Activated naive CD8-positive, alpha-beta T cell treated with anti-CD3 and anti-CD28 coated beads, Interleukin-2, amount 50 U/mL, for 16 hours (primary cell): ENCODE measurements at places on chromosomes 7 and 10.

DNA sequence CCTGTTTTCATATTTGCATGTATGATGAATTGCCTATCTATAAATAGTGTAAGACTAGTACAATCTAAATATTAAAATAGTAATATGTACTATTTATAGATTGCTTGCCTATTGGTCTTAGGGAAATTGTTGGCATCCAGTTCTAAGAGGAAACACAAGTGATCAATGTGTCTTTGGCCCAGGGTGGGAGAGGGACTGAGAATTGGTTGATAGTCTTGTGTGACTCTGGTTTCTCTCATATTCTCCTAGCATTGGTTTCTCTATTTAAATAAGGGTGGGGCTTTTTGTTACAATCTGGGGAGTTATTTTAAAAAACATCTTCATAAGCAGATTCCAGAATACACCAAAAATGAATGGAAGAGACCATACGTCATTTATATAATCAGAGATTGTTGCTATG is 250.1 kb downstream of the EXOC4 start:
- no peak for DNase-seq

DNA sequence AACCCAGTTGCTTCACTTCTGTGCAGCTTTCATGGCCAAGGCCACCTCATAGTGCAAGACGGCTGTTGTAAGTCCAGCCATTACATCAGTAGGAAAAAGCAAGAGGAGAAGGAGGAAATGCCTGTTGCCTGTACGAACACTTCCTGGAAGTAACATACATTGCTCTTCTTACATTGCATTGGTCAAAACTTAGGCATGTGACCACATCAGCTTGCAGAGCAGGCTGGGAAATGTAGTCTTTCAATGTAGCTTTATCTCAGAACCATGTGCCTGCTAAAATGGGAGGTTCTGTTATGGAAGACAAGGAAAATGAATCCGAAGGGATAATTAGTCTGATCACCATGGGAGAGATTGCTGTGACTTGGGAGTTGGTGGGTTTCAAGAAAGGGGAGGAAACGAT is 4.3 kb downstream of the SLC29A3 start:
- DNase-seq, result no peak

DNA sequence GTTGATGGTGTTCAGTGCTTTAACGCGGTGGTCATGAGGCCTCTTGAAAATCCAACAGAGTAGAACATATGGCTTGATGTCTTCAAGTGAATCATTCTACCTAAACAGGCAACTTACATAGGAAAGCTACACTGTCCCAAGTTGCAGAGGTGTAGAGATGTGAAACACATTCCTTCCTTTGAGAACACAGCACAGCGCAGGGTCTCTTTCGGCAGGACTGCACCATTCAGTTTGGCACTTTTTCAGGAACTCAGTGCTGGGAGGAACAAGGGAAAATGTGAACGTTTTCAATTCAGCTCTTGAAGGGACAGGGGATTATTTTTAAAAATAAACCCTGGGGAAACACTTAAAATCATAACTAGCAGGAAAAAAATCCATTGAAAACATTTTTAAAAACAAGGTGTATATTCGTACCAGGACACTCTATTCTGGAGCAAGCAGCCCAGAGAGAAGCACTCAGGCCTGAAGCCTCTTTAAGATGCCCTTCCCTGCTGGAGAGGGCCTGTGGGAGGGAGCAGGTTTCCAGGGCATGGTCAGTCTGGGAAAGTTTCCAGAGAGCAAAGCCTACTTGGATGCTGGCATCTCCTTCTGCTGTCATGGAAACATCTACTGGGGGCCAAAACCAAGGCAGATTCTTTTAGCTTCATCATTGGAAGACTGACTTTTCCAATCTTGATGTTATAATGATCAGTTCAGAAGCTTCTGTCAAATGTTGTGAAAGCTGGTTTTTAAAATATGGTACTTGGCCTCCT is 60.4 kb upstream of the NPVF start:
- no peak for DNase-seq

- DNase-seq, result no peak
Measured at GRCh38 chr7:141891336-141891735, 24.9 kb upstream of the OR9A4 start.

DNA sequence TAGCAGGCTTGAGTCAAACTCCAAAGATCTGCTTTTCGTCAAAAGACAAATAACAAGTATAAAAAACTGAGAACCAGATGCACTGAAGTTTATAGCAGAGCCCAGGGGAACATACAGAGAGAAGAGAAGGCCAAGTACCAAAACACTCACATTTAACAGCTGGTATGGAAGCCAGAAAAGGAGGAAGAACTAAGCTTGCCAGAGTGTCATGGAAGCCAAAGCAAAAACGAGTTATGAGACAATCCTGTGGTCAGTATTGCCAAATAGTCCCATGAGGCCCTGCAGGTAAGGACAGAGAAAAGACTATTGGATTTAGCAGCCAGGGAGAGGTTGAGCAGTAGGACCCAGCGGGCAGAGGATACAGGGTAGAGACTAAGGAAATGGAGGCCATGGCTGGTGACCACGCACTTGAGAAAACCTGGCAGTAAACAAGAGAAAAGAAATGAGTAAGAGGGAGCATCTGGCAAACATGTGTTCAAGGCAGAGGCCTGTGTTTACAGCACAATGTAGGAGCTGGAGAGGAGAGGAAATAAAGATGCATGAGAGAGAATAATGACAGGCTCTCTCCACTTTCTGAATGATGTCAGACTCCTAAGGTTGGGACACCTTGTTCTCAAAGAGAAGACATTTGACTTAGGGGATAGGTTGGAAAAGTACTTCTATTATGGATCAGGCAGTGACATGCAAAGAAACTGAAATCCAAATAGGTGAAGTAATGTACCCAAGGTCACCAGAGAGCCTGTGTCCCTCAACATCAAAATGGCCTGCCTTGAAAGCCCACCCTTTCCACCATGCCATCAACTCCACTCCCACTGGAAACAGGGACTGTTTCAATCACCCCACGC is 9.1 kb downstream of the CREB3L2 start:
- no peak for DNase-seq

- DNase-seq, result no peak
Measured at GRCh38 chr7:66213637-66214036, 8.5 kb downstream of the TPST1 start.

DNA sequence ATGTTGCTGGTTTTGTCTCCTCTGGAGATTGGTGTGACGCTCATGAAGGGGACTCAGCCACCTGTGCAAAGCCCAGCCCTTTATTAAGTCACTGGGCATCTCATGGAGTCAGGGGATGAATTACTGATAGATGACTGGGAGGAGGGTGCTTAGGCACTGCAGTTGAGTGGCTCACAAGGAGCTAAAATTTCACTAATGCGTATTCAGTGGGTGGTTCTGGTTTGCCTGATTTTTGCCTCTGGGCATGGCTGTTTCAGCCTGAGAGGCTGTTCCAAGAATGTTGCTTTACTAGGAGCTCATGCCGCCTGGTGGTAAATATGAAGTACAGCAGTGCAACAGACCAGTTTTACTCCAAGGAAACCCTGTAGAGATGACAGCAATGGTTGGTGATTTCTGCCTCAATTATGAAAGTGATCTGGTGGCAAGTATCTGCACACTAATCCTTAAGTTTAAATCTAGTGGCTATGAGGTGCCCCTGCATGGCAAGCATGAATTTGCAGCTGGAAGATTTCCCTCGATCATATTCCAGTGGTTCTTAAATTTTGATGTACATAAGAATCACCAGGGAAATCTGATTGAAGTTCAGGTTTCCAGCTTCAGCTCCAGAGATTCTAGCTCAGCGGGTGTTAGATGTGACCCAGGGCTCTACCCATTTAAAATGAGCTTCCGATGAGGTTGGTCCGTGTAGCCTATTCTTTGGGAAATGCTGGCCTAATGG is 19.9 kb downstream of the ACTA2 start:
- DNase-seq, result no peak

DNA sequence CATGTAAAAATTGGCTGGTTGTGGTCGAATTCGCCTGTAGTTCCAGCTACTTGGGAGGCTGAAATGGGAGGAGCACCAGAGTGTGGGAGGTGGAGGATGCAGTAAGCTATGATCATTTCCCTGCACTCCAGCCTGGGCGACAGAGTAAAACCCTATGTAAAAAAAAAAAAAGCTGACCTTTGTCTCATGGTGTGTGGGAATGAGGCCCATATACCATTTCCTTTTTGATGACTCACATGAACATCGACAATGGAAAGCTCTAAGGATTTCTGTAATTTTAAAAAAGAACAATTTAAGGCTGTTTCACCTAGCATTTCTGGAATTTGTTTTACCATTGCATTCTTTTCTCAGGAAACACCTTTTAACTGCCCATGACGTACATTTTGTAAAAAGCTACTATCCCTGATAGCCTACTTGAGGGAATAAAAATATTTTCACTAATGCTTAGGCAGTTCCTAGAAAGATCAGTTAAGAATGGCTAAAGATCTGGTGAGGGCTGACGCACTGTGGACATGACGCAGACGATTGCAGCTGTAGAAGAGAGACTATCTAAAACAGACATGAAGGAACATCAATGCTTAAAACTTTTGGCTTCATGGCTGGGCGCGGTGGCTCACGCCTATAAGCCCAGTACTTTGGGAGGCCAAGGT is 400.6 kb upstream of the IGFBP3 start:
- no peak for DNase-seq

DNA sequence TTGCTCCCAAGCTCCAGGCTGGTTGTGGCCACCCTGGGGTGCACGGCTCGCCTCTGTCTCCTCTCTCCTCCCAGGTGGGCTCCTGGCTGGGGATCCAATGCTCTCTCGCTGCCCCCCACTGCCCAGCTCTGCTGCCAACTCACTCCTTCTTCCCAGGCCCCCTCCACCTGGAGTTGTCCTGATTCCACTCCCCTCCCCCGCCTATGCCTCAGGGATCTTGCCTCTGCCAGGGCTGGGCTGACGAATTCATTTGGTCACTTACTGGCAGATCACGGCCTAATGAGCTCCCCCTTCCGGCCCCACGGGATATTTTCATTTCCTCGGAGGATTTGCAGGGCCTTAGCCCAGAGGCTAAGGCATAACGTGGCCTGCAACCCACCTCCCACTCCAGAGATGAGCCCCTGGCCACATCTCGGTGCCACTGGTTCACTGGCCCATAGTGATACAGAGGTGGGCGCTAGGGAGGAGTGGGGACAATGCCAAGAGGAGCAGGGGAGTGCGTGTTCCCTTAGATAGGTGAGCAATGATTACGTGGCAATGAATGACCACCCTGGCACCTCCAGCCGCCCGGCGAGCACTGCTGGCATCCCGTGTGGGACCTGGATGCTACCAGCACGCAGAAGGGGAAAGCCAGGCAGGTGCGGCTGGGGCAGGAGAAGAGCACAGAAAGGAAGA is 344.6 kb upstream of the SHH start:
- no peak for DNase-seq

DNA sequence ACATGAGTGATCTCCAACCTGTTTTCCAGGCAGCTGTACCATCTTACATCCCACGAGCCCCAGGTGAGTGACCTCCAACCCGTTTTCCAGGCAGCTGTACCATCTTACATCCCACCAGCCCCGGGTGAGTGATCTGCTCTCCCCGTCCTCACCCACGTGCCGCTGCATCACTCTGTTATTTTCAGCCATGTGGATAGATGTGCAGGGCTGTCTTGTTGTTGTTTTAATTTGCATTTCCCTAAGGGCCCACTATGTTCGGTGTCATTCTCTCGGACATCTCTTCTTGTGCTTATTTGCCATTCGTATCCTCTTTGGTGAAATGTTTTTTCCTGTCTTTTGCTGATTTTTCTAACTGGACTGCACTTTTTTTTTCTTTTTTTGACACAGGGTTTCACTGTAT is 17.9 kb upstream of the LARP4B start:
- DNase-seq, result no peak

GRCh38 chr10:69446229-69446628 is 5.0 kb upstream of the TSPAN15 start:
- DNase-seq, result no peak

- DNase-seq, result no peak
Measured at GRCh38 chr10:11297136-11297535, 279.5 kb downstream of the CELF2 start.

DNA sequence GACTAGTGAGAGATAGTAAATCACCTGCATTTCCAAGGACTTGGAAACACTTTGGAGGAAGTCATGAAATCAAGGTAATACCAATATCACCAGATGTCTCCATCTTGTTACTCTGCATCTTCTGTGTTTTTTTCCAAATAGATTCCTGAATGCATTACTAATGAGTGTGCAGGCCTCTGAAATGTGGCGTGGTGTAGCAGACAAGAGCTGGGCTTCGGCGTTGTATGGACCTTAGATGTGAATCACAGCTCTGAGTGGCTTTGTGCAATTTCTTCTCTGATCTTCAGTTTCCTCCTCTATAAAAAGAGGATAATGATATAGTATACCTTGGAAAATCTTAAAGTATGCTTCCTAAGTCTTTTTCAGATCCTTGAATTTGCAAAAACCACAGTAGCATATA is 9.6 kb upstream of the MYPN start:
- DNase-seq, result no peak

DNA sequence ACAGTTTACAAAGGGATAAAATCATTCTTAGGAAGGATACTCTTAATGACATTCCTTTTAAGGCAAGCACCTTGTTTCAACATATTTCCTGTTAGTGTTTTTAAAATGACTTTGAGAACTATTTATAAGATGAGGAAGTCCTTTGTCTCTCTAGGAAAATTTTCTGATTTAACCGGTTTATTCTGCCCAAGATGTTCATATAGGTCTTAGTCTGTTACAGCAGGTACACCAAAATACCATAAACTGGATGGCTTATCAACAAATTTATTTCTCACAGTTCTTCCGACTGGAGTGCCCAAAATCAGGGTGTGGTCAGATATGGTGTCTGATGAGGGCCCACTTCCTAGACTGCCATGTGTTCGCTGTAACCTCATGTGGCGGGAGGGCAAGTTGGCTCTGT is 77.9 kb downstream of the GSAP start:
- no peak for DNase-seq

- no peak for DNase-seq
Measured at GRCh38 chr7:2201686-2202360, 30.9 kb downstream of the MAD1L1 start.

- DNase-seq, result no peak
Measured at GRCh38 chr10:20990604-20991003, 93.5 kb upstream of the NEBL start.

GRCh38 chr10:47383261-47384147 is 589 bp downstream of the ZNF488 start:
- no peak for DNase-seq

DNA sequence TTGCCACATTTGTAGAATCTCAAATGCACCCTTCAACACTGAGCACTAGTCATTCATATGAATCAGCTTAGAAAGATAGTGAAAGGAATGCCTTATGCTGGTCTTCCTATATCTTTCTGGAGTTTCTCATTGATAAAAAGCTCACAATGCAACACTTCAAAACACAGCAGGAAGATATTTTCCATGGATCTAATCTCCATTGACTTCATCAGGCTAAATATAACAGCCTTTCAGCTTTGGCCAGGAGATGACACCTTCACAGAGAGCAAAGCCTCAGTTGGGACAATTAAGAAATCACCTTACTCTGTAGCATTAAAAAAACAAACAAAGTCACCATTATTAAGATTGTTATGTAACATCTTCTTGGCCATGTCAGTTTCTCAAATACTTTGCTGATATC is 6.7 kb downstream of the NRP1 start:
- no peak for DNase-seq

DNA sequence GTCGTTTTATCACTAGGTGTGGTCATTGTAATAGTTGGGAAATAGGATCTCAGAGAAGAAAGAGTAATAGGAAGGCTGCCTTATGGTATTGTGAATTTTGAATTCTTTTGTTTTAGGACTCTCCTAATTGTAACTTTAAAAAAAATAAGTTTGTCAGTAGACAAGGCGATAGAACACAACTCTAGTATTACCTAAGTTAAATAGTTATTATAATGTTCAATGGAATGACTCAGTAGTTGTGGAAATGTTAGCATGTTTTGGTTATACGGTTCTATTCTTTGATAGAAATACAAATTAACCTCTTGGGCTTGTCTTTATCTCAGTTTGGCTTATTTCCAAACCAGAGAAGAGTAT is 1.4 kb downstream of the DNAH11 start:
- no peak for DNase-seq
